ENCODE measurements at places on chromosomes 11 and 22. TPM values are rescaled to one million over a fixed set of nuclear protein-coding genes. Genes with fewer than 3 reads are reported as not detected.

DNA sequence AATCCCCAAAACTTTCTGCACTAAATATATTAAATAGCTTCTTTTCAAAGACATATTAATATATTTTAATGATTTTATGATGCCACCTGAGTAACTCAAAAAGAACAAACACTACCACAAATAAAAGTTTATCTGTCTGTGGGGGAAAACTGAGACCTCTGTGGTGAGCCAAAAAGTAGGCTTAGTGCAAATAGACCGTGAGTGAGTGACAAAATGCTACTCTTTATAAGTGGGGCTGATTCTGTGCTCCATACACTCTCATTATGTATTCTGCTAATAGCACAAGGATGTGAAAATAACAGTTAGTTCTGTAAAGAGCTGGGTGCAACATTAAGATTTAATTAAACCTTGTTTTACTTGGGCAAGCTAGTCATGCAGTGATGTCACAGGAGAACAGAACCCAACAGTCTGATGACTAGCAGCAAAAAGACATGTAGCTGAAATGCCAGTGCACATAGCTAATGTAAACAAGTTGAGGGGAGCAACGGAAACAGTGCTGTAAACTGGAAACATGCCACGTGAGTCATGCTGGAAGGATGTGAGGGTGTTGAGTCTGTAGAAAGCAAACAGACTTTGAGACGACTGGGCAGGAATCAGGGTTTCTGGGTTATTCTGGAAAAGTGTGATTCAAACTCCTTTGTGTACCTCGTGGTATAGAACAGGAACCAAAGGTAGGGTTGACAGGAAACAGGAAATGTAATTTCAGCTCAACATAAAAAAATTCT, 1130.4 kb downstream of the LRRC4C start:
- no peak for DNase-seq

NXPE4 gene
- not detected for polyA plus RNA-seq

DNA sequence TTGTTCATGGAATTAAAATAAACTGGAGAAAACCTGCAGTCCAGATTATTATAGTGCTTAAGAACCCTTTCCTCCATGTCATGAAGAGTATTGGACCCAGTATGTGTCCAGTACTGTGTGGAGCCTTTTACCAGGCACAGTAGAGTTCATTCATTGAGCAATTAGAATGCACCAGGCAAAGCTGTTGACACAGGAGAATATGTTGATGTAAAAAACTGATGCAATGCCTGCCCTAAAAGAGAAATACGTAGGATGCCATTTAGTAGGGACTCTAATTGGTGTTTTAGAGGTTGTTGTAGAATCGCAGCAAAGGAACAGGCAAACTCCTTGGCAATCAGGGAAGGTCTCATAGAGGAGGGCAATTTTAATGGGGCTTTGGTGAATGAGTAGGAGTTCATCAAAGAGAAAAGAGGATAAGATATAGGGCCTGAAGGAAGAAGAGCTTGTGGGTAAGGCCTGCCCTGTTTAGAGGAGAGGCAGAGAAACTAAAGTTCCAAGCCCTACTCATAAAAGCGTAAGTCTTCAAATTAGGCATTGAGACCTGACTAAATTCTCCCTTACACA, 126.4 kb downstream of the SEZ6L start:
- no peak for DNase-seq

DNA sequence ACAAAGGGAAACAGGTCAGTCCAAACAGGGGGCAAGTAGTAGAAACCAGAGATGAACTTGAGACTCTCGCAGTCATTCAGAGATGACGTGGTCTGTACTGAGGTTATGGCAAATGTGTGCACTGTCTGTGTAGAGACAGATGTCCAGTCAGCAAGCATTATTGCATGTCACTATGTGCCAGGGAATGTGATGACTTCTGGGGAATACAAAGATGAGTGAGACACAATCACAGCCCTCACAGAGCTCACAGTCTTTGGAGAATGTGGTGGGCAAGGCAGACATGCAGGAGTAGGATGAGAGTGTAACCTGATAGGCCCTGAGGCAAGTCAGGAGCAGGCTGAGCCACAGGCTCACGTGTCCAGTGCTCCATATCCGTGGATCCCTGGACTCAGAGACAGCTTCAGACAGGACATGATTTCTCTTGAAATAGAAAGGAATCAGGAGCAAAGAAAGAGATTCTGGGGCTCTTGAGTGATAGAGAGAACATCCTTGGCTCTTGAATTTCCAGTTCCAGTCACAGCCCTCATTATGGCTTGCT, 550.7 kb downstream of the ETS1 start:
- no peak for DNase-seq

GRCh38 chr11:19729141-19729540, 16.5 kb downstream of the NAV2 start:
- DNase-seq: no peak

MOV10L1 gene
- polyA plus RNA-seq: 0.85 TPM

GGT1 gene
- polyA plus RNA-seq: 51.8 TPM

RFPL2 gene
- 0.58 TPM for polyA plus RNA-seq

FAM118A gene
- 19.7 TPM for polyA plus RNA-seq

DNA sequence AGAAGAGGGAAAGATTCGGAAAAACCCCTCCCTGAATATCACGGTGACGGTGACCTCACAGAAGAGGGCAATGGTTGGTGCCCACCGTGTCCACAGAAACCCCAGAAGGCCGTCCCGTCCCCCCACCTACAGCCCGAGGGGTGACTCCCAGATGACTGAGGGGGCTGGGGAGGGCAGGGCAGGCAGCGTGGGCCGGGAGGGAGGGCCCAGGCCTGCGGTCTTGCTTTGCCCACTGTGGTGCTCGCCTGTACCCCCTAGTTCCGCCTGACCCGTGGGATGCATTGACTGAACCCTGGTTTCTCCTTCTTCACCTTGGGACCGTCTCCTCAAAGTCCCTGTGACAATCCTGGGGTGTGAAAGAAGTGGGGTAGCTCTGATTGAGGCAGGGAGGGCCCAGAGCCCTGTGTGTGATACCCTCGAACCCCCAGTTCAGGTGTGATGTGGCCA, 526.7 kb downstream of the BRD1 start:
- DNase-seq: no peak

DNA sequence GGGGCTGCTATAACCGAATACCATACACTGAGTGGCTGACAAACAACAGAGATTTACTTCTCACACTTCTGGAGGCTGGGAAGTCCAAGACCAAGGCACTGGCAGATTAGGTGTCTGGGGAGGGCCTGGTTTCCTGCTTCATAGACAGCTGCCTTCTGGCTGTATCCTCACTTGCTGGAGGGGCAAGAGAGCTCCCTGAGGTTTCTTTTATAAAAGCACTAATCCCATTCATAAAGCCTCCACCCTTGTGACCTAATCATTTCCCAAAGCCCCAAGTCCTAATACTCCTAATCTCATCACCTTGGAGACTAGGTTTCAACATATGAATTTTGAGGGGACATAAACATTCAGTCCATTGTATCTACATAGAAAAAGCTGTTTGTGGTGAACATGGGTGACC, 131.8 kb downstream of the KIRREL3 start:
- DNase-seq: no peak

PIWIL4 gene
- 4.0 TPM for polyA plus RNA-seq

DNA sequence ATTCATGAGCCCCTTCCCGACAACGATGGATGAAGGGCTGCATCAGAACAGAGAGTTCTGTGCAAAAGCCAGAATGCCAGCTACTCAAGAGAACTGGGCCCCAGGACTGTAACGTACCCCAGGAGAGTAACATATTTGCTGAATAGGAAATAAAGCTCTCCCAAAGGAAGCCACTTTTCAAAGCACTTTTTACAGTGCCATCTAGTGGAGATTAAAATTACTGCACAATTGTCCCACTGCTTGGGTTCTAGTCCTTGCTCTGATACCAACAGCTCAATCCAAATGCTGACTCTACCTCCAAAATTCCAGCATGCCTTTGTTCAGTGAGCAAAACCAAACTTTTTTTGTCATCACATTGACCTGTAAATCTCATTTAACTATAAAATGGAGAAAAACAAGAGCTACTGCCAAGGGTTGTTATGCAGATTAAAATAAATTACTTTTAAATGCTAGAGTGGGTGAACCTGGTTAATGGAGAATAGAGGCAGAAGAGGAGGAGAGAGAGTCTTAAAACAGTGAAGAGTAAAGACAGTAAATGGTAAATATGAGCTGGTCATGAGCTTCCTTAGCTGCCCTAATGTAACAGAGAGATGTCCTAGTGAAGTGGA, 87.6 kb upstream of the FSHB start:
- DNase-seq: peak; percentile 10

DNA sequence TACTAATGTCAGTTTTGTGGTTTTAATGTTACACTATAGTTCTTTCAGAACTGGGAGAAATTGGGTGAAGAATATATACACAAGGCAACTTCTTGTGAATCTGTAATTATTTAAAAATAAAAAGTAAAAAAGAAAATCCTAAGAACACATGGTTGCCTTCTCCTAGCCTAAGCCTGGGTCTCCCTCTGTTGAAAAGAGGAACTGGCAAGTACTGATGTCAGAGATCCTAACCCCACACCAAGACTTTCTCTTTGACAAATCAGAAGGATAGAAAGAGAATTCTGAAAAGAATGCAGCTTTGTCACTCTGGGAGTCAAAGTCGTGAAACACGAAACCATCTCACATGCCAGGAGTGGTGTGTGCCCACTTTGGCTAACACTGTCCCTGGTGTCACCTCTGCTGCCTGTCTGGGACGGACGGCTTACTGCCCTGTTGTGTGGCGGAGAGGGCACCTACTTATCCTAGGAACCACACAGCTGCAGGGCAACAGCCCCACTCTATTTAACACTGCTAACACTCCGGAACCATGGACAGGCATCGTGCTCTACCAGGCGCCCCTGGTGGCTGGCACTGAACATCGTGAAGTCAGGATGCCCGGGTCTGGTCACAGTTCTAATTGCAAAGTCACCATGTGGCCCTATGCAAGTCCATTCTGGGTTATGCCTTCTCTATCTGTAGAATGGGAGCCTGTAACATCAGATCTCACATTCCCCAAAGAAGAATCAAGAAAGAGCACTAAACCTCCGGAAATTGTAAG, 108.7 kb upstream of the CD82 start:
- no peak for DNase-seq

OR5P2 gene
- not detected for polyA plus RNA-seq

GRCh38 chr11:82906931-82907330, 5.4 kb downstream of the DDIAS start:
- DNase-seq: no peak

DNA sequence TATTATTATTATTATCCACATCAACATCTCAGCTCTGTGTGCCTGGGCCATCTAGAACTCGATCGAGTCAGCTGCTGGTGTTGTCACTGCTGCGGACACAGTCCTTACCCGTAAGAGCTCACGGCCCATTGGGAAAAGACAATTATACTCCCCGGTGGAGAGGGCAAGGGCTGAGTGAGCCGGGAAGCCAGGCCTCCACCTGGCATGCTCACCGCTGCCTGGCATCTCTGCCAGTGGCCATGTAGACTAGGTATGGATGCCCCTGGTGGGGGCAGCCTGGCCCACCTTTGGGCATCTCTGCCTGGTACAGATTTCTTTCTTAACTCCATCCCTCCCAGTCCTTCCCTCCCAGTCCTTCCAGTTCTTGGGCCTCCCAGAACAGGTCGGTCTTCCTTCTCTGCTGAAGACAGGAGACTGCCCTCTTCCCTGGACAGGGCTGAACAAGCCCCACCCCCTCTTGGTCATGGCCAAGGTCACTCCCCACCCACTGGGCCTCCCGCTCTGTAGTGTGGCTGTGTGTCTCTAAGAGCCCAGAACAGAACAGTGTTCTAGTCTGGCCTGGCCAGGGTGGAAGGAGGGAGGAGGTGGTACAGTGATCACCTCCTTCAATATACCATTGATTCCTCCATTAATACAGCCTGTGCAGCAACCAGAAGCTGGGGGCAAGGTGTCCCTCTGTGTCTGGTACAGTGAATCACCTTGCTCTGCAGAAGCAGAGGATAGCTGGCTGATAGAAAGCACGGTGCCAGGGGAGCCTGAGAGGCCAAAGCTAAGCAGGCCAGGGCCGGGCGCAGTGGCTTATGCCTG, 57.7 kb downstream of the FLRT1 start:
- no peak for DNase-seq

CSF2RB gene
- 2.3 TPM for polyA plus RNA-seq

DNA sequence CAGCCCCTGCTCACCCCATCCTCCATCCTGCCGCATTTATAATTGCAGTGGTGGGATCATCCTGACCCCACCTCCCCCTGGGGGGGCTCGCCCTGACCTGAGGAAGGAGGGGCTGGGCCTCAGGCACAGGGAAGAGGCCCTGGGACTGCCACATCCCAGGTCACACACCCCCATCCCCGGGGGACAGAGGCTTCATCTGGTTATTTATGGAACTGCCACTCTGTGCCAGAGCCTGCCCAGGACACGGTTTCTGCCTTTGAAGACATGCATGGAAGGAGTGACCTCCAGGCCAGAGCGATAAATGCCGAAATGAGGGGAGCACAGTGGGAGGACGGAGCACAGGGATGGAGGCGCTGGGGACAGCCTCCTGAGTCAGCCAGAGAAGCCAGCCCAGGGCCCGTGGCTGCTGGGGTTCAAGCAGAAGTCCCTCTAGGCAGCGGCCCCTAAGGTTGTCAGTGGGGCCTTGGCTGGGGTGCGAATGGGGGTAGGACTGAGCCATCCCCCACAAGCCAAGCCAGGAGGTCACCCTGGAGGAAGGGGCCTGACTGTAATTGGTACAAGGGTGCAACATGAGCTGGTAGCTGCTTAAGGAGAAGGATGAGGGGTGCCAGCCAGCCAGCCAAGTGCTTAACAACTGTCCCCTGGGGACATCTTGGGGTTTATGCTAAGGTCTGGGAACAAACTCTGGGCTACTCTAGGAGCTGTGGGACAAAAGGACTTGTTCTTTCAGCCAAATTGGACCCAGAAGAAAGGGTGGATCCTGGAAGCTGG, 51.4 kb upstream of the SHISAL1 start:
- DNase-seq: no peak

GRCh38 chr11:11218629-11218986, 134.4 kb downstream of the CSNK2A3 start:
- DNase-seq: no peak

SCN2B gene
- 4.6 TPM for polyA plus RNA-seq

GDPD4 gene
- polyA plus RNA-seq: not detected

SGSM1 gene
- 2.4 TPM for polyA plus RNA-seq

DUSP8 gene
- polyA plus RNA-seq: 2.5 TPM

DNA sequence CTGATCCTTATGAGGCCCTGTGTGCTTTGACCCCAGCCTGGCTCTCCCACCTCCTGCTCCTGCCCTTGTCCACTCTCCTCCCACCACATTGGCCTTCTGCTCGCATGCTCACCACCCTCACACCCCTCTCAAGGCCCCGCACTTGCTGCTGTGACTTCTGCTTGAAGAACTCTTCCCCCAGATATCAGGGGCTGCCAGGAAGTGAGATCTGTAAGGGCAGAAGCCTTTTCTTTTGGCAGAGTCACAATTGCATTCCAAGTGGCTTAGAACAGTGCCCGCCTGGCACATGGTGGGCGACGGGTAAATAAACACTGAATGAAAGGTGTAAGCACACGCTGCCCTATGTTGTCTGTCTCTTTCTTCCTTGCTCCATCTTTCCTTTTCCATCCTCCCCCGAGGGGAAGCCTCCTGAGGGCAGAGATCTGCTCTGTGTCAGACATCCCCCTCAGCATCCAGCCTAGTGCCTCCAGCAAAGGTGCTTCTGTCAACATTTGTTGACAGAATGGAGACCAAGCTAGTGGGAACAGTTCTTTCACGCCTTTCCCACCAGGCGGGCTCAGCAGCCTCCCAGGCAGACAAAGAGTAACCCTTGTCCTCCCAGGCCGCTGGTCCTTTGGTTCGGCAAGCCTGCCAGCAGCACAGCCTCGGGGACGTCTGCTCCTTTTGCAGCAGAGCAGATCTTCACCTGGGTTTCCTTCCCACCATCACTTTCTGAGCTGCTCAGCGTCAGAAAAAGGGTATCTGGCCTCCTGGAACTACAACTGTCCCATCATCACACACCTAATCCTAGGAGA, 10.0 kb upstream of the PEX26 start:
- no peak for DNase-seq

NEU3 gene
- 9.3 TPM for polyA plus RNA-seq

TRIM48 gene
- polyA plus RNA-seq: not detected
